ENCODE measurements at places on chromosomes 3 and 15.
A peak's percentile ranks its signal among the peaks of the same experiment; 100 is the strongest.

DNA sequence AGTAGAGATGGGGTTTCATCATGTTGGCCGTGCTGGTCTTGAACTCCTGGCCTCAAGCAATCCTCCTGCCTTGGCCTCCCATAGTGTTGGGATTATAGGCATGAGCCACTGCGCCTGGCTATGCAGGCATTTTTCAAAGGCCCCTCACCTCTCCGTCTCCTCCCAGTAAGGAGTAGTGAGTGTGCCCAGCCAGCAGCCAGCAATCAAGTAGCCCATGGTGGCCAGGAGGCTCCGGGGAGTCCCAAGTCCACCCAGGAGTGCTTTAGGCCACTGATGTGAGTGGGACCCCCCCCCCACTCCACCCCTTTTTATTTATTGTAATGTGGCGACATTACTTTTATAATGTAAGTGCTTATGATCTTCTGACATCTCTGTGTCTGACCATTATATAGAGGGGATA is 8.1 kb downstream of the ISG20 start:
- no peak for DNase-seq

GRCh38 chr15:94075349-94075748 is 156.0 kb upstream of the MCTP2 start:
- no peak for DNase-seq

GRCh38 chr3:172629470-172629869 is 81.4 kb downstream of the NCEH1 start:
- no peak for DNase-seq

DNA sequence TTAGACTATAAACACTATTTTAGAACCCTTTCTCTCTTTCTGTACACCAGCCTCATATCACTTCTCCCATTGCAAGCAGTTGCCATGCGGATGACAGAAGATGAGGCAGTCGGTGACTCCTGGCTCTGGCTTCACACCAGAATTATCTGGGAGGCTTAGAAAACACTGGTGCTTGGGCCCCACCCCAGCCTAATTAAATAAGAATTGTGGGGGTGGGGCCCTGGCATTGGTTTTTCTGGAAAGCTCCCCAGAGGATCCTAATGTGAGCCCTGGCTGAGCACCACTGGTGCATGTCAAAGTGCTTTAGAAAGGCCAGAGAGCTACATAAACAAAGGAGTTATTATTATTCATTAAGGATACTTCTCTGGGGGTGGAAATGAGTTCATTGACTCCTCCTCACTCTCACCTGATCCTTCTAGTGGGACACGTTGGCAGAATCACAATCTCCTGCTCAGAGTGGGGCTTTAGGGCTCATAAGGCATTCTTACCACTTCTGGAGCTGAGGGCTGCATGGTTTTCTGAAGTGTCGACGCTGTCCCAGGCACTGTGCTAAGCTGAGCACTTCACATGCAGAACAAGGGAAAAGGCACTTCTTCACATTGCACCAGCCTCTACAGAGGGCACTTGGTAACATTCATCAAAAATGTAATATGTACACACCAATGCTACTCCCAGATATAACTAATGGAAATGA is 188.5 kb upstream of the TLE3 start:
- no peak for DNase-seq

- DNase-seq, result no peak
Observed at GRCh38 chr3:58025406-58025805, 17.2 kb downstream of the FLNB start.

DNA sequence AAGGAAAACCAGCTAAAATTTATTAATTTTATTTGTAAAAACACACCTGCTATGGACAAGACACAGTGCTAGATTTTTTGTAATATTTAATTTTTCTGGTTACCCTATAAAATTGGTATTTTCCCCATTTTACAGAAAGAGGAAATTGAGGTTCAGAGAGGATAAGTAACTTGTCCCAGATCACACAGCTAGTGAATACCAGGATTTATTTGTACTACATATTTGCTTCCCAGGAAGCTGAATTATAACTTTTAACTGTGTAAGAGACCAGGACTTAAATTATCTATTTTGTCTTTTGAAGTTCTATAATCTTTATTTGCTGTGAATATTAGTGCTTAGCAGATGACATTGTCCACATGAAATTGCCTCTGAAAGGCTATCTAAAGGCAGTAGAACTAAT is 49.7 kb downstream of the MAP2K5 start:
- no peak for DNase-seq

DNA sequence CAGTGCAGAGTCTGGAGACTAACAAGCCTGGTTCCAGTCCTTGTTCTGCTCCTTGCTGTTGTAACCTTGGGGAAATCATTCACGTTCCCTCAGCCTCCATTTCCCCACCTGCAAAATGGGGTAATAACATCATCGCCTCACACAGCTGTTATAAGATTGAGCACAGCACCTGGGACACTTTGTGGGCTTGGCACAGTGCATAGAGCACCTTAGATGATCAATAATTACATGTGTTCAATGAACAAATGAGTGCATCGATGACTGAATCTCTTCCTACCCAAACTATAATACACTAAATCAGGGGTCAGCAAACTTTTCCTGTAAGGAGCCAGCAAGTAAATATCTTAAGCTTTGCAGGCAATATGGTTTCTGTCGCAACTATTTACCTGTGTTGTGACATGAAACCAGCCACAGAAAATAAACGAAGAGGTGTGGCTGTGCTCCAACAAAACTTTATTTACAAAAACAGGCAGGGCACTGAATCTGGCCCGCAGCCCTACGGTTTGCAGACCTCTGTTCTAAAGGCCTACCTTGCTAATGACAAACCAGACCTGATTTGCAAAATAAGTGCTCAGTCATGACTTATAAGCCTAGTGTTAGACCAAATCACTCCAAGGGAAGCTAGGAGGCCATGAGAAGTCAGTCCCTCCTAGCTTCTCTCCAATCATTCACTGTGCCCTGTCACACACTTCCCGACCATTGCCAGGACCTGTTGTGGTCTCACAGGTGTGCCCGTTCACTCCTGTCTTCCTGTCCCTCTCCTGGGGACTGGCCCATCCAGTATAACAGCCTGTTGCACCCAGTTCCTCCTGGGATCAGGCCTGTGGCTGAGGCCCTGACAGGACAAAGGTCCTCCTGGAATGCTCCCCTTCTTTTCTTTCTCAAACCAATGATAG is 149.4 kb upstream of the WNT5A start:
- DNase-seq, result no peak

DNA sequence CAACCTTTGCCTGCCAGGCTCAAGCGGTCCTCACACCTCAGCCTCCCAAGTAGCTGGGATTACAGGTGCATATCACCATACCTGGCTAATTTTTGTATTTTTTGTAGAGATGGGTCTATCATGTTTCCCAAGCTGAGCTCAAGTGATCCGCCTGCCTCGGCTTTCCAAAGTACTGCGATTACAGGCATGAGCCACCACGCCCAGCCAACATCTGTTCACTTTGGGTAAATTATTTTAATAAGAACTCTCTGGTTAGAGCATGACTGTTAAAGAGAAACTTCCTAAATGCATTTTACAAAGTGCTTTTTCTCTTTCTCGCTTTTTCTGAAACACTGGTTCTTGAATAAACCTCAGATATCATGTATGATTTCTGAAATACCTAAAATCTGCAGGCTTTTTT is 172.5 kb downstream of the PTPRG start:
- DNase-seq, result no peak

DNA sequence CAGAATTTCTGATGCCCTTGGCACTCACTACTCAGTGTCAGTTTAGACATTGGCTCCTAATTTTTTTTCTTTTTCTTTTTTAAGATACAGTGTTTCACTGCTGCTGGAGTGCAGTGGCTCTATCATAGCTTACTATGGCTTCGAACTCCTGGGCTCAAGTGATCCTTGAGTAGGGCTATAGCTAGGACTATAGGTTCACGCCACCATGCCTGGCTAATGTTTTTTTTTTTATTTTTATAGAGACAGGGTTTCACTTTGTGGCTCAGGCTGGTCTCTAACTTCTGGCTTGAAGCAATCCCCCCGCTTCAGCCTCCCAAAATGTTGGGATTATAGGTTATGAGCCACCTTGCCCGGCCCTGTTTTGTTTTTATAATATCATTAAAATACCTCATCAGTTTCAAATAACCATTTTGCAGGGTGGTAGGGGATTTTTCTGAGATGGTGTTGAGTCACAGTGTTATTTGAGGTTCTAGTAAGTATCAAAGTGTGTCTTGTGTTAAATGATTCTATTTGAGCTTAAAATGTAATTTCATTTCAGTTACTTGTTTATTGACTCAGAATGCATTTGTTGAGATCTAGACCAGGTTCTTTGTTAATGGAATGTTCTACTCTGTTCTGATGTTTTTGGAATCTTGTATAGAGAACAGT is 7.0 kb downstream of the FNDC3B start:
- DNase-seq, result no peak

DNA sequence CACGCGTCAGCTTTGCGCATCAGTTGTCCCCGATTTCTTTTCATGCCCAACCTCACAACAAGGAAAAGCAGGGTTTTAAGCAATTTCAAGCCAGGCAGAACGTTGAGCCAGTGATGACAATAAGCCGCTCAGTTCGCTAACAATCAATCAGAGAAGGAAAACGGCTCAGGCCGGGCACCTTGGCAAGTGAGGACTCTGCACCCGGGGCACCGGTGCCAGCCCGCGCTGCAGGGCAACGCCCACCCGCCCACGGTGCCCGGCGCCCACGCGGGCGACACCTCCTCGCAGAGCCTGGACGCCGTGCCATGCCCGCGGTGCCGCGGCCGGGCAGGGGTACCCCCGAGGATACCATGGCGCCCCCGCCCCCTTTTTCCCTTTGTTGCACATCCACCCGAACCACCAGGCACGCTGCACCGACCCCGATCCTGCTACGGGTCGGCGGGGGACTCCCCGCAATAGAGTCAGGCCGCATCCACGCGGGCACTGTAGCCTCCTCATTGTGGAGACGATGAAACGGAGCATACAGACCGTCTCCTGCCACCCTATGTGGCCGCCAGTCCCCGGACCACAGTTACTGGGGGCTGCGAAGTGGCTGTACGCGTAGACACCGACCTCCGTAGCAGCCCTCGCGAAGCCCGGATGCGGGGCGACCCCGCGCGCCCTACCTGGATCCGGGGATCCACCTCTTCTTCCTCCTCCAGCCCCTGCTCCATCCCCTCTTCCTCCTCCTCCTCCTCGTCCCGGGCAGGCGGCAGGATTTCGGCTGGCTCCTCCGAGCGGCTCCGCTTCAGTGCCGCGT is 581 bp downstream of the SH3BP5 start:
- DNase-seq, result peak; percentile 49

DNA sequence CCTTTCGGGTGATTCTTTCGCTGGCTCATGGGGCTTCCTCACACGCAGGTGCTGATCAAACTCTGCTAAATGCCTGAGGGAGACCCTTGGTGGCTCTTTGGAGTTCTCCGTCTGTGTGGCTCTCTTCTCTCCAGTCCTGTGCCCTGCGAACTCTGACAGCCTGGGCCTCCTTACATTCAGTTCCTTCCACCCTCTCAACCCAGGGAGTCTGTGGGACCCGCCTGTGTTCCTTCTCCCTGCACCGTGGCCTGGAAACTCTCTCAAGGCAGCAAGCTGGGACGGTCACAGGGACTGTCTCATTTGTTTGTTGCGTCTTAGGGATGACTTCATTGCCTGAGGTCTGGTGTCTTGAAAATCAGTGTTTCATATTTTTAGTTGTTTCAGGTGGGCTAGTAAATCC is 37.0 kb upstream of the CORO2B start:
- DNase-seq, result no peak

- DNase-seq, result no peak
Observed at GRCh38 chr3:133986311-133986710, 43.4 kb downstream of the SLCO2A1 start.

GRCh38 chr3:132592216-132592615 is 4.9 kb upstream of the ACKR4 start:
- DNase-seq, result no peak

DNA sequence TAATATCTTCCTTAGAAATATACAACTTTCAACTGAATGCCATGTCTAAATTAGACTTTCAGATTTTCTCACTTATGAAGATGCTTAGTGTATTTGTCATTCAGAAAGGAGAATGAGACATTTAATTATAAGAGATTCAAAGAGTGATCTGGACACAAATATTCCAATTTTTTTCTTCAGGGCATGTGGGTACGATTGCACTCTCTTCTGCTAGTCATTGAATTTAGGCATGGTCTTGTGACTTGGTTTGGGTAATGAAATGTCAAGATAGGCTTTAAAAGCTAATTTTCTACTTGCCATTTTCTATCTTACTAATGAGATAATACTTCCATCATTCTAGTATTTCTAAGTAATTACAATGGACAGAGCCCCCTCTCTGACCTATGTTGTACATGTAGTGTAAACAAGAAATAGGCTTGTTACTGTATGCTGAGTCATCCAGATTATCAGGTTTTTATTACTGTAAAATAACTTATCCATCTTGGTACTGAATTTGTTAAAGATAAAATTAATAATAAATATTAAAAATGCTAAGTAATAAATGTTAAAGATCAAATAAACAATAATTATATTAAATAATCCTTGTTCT is 770.8 kb upstream of the BCHE start:
- DNase-seq, result no peak

DNA sequence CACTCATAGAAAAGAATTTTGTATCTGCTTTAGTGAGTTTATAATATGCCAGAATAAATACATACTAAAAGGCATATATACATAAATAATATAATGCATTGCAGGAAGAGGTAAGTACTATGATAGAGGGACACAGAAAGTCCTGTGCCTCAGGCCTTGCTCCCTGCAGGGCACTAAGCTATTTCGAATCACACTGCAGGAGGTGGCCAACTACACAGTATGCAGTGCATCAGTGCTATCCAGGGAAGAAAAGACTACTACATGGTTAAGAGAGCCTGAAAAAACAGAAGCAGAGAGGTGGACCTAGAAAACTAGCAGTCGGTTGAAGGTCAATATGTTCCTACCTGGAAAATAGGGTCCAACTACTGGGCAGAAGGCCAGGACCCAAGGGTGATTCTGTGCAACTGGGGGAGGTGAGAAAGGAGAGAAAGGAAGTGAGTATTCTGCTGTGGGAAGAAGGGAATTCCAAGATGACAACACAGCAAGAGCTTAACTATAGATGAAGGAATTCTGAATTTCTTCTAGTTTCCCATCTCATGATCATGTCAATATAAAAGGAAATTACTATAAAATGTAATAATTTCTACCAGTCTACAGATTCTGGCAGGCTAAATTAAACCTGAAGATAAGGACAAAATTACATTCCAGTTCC is 218.0 kb downstream of the ZBTB20 start:
- DNase-seq, result no peak

- no peak for DNase-seq
Observed at GRCh38 chr3:76122007-76122406, 336.7 kb upstream of the ZNF717 start.

DNA sequence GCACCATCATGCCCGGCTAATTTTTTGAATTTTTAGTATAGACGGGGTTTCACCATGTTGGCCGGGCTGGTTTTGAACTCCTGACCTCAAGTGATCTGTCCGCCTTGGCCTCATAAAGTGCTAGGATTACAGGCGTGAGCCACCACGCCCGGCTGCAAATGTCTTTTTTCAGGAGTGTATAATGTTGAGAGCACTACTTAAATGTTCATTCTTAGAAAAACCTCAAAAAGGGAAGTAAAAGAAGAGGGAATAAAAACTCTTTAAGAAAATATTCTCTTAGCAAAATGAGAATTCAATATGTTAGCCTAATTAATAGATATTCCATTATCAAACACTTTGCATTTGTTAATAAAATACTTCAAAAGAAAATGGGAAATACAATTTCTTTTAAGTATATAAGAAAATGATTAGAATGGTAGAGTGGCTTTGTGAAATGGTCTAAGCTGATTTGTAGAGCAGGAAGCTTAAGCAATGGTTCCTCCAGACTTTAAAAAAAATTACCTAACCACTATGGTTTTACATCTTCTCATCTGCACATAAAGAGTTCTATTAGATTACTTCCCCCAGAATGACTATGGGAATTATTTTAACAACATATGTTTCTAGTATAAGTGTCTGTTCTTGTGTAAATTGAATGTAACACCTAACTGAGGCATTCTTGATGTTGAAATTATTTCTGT is 226.7 kb upstream of the ALCAM start:
- DNase-seq, result no peak
